ENCODE measurements at places on chromosomes 3 and 15.

- no peak for DNase-seq
Observed at GRCh38 chr15:90405055-90405607, 17.1 kb downstream of the IQGAP1 start.

DNA sequence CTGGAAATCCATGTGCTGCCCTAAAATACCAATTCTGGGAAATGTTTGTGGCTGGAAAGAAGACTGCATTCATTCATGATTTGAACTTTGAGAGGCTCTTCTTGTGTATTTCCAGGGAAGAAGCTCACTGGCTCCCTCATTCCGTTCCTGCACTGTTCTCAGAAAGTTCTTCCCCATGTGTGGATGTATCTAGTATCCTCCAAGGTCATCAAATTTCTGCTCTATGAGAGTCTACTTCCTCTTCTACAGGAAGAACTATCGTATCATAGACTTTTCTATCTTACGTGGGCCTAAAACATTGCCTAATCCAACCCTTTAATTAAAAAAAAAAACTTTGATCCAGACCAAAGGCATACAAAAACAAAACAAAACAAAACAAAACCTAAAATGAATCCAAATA lies 2.9 kb downstream of the CCR3 start:
- no peak for DNase-seq

DNA sequence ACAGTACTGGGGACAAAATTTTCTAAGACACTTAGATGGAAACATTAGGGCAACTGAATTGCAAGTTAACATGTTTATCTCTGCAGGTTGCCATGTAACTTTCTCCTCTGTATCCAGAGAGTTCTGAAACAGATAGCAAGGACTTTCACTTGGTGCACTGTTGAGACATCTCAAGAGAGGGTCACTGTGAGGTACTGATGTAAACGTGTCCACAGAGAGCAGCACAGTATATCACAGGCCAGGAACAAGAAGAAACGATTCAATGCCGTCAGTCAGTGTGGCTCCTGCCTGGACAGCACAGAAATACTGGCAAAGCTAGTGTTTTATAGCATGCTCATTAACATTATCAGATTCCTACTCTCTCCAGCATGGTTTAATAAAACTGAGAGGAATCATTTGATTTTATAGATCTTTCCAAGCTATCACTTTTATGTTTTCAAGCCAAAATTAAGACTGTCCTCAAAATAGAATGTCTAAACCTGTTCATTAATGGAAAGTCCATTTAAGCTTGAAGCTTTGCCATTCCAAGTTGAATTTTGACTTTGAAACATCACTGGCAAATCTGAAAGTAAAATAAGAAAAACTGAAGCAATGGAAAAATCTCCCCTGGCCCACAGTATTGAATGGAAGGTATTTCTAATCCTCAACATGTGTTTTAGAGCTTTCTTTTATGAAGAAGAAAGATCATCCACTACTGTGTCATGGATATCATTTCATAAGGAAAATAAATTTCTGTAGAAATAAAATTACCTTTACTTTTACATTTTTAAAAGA lies 102.7 kb downstream of the IMPG2 start:
- no peak for DNase-seq

DNA sequence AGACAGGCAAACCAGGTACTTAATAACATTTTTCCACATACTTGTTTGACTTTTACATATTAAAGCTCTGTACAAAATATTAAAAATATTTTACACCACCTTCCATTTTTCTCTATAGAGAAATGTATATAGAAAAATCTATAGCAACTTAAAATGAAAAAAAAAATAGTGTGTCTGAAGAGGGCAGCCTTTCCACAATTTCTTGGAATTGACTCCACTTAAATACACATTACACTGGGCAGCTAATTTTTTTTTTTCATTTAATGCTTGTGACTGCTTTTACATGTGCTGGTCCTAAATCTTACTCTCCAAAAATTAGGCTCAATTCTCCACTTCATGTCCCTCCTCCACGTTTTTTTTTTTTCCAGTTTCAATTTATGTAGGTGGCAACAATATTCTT lies 427.0 kb upstream of the RBMS3 start:
- peak; percentile 33 for DNase-seq

- DNase-seq = peak; percentile 53
Observed at GRCh38 chr15:50137330-50137761, 18.3 kb upstream of the ATP8B4 start.

- DNase-seq = no peak
Observed at GRCh38 chr15:65106011-65106590, 8.9 kb downstream of the UBAP1L start.

DNA sequence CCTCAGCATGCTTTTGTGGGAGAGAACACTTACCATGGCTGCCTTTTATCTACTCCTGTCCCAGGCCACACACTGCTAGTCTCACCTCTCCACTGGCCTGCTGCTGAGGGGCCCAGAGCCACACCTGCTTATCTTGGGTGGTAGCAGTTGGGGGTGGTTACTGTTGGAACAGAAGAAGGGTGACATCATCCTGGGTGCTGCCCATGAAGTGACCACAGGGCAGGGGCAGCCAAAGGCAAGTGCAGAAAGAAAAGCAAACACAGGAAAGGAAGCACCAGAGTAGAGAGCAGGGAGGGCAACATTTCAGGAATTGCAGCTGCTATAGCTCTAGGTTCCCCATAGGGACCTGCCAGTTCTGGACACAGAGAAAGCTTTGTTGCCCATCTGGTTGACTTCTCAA lies 345.2 kb downstream of the VPS13C start:
- no peak for DNase-seq

DNA sequence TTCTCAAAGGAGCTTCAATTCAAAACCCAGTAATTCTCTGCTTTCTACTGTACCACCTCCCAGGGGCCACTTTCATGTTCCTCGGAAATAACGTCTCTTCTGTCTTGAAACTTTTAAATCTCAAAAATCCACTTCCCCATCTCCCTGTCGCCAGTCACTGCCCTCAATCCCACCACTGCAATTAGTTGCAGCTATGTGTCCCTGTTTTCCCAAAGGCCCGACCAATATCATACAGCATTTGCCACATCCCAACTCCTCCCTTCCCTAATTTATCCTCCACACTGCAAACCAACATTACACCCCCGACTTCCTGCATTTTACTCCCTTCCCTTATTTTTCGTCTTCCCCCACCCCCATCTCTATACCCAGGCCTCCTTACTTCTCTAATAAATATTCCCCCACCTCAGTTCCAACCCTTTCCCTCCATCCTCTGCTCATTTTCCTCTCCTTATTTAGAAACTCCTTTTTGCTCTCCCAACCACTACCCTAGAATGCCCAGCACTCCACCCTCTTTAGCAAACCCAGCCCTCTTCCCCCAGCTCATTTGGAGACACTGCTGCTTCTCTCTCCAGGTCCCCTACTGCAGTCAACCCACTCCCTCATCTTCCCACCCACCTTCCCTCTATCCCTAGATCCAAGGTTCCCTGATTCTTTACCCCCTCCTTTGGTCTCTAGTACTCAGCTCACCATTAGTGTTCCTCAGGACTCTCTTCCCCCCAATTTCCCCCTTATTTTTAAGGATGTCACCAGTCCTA lies 1.1 kb downstream of the NPTN start:
- peak; percentile 84 for DNase-seq

GRCh38 chr15:57510647-57511046 lies 81.1 kb upstream of the MYZAP start:
- DNase-seq = peak; percentile 54

DNA sequence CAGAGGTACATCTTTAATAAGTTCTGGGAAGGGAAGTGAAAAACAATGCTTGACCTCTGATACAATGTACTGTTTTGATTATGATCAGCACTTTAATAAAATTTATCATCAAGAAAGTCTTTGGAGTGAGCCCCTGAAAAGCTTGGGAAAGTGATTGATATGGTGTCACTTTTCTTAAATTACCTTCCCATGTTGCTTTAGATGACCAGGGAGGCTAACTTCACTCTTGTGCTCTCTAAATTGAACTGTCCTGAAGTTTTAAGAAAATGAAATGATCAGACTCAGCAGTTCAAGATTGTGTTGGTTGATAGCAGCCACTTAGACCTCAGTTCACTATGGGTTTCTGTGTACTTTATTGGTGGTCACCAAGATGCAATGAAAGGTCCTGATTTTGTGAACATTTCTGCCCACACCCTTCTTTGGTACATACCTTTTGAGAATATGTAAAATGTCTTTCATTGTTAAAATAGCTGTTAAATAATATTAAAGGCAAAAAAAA lies 15.7 kb downstream of the TGFBR2 start:
- DNase-seq = no peak

- no peak for DNase-seq
Observed at GRCh38 chr3:14423197-14423743, 20.9 kb downstream of the SLC6A6 start.

DNA sequence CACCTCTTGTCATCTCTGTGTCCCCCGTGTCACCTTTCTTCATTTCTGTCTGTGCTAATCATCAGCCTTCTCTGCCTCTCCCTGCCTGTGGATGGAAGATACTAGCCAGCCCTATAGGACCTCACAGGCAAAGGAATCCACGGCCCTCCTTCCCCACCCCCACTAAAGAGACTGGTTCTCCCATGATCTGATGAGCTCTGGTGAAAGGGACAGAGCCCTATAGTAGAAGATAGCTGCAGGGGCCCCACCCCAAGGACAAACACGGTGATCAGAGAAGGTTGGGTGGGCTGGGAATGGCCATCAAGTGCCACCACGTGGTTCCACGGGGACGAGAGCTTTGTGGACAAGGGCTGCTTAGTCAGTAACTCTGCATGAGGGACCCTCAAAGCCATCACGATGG lies 27.8 kb upstream of the RASA2 start:
- no peak for DNase-seq

DNA sequence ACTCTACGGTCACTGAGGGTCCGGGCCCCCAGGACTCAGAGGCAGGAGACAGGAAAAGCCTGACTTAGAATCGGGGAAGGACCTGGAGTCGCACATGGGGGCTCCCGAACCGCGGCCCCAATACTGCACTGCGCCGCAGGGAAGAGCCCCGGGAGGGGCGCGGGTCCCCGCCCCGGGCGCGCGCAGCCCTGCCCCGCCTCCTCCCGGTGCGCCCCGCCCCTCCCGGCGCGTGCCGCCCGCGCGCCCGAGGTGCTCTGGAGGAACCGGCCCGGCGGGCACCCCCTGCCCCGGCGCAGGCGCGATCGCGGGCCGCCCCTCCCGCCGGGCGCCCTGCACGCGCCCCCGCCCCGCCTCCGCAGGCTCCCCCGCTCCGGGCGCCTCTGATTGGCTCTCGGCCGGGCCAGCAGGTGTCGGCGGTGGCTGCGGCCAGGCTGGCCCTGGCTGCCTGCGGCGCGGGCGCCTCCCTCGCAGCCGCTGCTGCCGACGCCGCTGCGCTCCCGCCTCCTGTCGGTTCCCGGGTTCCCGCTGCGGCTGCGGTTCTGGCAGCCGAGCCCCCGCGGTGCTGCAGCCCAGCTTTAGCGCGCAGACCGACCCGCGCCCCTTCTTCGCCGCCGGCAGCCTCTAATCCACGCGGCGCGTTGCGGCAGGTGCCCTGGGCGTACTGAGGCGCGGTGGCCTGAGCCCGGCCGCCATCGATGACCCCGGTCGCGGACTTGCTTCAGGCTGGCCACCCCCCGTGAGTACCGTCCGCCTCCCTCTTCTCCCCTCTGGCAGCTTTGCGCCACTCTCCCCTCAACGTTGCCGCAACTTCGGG lies at the start of gene MYRIP:
Gene MYRIP (plus strand): TSS at position 429 of the 814 bp plus-strand sequence. CDS start 91,208 bp downstream, outside the sequence.
- peak; percentile 14 for DNase-seq

DNA sequence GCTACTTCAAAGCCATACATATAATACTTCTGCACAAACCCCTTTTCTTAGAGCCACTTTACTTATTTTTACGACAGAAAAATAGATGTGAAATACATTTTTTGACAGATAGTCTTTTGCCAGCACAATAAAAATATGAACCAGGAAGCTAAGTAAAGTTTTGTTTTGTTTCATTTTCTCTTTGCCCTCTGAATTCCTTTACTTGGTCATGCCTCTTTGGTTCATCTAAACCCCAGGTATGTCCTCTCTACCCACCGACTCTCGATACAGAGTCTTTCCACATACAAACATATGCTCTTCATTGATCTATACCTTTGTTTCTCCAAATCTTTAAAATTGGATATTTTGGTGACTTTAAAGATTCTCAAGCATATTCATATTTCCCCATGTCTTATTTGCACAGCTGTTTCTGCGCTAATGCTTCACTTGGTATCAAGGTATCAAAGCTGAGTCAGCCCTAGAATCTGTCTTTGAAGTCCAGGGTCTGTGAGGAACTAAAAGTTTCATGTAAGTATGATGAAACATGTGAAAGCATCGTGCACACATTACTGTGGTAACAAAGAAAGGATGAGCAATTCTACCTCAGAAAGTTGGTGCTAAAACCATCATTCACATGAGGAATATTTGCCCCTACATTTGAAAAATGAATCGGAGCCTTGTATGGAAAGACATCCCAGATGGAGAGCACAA lies 845.4 kb downstream of the NAALADL2 start:
- DNase-seq = no peak

- peak; percentile 20 for DNase-seq
Observed at GRCh38 chr15:76337059-76337695, 604 bp downstream of the ISL2 start.

GRCh38 chr3:73503781-73504180 lies 121.0 kb downstream of the PDZRN3 start:
- peak; percentile 37 for DNase-seq

DNA sequence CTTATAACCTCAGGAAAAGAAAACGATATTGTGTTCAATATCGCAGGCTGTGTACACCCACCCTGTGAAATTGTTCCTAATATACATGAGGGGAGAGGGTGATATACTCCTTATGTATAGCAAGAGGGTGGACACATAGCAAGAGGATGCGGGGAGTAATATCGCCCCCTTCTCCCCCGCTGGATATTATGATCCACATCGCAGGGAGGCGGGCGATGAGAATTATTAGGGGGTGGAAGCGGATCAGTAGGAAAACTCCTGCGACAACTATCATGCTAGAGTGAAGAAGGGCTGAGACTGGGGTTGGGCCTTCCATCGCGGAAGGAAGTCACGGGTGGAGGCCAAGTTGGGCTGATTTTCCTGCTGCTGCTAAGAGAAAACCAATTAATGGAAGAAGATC lies 24.9 kb upstream of the BMF start:
- no peak for DNase-seq

DNA sequence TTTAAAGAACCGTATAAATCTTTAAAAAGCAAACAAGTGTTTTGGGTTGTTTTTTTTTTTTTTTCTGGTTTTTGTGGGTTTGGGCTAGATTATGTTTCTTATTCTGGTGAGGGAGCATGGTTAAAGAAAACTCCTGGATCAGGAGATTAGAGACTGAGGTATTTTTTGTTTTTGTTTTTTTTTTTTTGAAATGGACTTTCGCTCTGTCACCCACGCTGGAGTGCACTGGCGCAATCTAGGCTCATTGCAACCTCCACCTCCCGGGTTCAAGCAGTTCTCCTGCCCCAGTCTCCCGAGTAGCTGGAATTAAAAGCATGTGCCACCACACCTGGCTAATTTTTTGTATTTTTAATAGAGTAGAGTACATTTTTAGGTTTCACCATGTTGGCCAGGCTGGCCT lies 95.2 kb downstream of the SLMAP start:
- no peak for DNase-seq

DNA sequence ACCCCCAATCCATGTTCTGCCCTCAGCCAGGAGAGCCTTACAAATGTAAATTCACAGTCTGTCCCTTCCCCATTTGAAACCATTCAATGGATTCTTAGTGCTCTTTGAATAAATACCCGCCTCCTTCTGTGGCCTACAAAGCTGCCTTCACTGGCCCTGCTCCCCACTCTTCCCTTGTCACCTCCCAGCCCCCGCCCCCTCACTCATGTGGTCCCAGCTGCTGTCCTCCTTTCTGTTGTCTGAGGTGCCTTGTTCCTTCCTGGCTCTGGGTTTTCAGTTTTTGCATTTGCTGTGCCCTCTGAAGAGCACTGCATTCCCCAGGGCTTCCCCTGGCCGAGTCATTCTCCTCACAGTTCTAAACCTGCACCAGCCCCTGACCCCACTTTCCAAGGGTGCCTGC lies 3.2 kb downstream of the EFCAB12 start:
- no peak for DNase-seq

Data from fibroblast of skin of scalp (primary cell).